ENCODE measurements at places on chromosomes 7 and 10.

DNA sequence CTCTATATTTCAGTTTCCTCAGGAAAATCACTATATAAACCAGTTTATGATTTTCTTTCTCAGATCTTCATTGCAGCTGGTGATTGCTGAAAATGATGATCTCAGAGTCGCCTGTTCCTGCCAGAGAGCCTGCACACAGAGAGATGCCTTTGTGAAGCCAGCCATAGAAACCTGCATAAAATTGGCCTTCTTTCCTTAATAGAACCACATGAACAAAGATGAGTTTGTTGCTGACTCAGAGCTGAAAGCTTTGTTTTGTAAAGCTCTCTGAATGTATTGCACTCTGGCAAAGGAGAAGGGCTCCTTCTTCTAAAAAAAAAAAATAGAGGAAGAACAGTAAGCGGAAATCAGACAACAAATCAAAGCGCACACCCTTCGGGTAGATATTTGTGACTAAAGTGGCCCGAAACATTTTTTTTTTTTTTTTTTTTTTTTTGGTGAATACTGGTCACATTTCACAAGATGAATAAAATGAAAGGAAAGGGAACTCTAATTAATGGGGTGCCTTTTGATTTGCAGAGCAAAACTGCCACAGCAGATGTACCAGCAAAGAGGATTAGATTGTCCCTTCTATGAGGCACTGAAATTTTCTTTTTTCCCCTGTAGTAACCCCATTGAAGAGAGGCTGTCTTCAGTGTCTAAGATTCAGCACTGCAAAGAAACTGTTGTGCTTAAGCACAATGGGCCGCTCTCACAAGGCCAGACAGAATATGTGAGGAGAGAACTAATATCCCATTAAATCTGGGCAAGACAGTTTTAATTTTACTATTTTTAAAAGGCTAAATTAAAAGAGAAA, 75.1 kb upstream of the PTPRZ1 start:
- peak; percentile 1 for DNase-seq

- DNase-seq = no peak
Measured at GRCh38 chr7:17466216-17466615, 167.8 kb downstream of the AHR start.

GRCh38 chr10:44857363-44858016, 53.6 kb upstream of the TMEM72 start:
- DNase-seq = peak; percentile 74

DNA sequence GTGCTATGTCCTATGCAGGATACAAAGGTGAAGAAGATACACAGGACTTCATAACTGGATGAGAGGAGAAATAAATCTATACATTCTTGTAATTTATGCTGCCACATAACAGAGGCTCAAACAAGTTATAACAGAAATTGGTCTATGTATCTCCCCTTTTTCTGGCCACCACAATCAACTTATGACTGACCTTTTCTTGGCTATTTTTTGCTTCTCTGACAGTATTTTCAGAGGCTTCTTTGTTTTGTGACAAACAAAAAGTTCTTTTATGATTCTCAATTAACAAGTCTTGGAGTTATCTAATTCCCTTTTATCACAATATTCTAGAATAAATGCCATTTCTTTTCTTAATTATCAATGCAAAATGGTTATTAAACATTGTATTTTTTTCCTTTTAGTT, 953.0 kb upstream of the ZWINT start:
- DNase-seq = no peak

DNA sequence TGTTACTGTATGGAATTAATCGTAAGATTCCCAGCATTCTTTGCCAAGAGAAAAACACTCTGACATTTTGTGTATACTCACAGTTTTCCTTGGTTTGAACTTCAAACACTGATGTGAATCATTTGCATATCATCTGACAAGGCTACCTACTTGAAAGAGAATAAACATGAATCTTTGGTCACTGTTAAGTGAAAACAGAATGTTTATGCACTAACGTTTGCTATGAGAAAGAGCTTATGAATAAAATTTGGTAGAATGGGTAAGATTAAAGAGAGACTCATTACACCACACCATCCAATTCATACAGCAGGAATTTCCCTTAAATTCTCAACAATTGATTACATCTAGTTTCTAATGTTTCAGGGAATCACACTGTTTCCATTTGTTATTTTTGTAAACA, 46.6 kb downstream of the MACC1 start:
- peak; percentile 73 for DNase-seq

DNA sequence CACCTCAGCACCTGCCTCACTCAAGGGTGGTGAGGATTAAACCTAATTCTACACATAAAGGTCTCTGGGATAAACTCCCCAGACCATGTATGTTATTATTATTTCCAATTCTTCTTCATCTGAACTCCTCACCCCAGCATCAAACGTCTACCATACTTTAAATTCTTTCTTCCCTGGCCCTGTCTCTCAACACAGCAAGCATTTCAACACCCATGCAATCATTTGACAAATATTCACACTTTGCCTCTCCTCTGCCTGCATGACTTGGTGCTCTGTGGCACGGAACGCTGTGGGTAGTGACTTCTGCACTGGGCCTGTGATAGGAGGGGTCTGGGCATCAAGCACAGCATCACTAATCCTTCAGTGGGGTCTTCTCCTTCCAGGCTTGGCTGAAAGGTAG, 490.8 kb downstream of the TNS3 start:
- peak; percentile 83 for DNase-seq

- peak; percentile 9 for DNase-seq
Measured at GRCh38 chr7:69599286-69599954, 1.1 kb downstream of the AUTS2 start.

DNA sequence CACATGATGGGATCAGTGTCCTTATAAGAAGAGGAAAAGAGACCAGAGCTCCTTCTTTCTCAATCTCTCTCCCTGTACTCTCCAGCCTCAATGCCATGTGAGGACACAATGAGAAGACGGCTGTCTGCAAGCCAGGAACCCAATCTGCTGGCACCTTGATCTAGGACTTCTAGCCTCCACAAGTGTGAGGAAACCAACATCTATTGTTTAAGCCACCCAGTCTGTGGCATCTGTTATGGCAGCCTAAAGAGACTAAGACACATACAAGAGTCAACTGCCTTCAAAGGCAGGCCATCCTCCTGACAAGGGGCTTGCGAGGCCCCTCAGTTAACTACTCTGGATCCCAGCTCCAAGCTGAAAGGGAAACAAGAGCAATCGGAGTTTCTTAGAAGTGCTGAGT, 218.2 kb upstream of the FRMD4A start:
- no peak for DNase-seq

- no peak for DNase-seq
Measured at GRCh38 chr10:47291682-47292081, 8.3 kb upstream of the GDF10 start.

GRCh38 chr10:100185364-100186252, at the start of gene ERLIN1:
ERLIN1 (minus strand) TSS chr10:100186029; CDS start chr10:100185626, 403 bp downstream.
- DNase-seq = peak; percentile 87

DNA sequence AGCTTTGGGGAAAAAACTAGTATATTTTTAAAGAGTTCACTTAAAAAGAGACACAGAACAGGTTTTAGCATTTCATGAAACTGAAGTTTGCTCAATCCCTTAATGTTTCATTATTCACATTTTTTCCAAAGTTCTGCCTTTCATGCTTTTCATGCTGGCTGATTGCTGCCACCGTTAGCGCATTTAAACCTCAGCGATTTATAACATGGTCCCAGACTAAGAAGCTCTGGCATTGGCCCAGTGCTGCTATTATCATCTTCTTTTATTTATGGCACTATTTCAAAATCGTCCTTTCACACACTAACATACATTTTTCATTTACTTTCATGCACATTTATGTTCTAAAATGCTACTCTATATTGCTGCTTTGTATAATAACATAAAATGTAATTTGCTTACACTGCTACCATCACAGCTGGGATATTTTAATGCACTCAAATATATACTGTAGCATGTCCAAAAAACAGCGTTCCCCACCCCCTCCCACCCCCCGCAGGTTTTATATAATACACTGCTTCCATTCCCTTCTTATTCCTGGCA, 141.9 kb downstream of the MPP7 start:
- no peak for DNase-seq

DNA sequence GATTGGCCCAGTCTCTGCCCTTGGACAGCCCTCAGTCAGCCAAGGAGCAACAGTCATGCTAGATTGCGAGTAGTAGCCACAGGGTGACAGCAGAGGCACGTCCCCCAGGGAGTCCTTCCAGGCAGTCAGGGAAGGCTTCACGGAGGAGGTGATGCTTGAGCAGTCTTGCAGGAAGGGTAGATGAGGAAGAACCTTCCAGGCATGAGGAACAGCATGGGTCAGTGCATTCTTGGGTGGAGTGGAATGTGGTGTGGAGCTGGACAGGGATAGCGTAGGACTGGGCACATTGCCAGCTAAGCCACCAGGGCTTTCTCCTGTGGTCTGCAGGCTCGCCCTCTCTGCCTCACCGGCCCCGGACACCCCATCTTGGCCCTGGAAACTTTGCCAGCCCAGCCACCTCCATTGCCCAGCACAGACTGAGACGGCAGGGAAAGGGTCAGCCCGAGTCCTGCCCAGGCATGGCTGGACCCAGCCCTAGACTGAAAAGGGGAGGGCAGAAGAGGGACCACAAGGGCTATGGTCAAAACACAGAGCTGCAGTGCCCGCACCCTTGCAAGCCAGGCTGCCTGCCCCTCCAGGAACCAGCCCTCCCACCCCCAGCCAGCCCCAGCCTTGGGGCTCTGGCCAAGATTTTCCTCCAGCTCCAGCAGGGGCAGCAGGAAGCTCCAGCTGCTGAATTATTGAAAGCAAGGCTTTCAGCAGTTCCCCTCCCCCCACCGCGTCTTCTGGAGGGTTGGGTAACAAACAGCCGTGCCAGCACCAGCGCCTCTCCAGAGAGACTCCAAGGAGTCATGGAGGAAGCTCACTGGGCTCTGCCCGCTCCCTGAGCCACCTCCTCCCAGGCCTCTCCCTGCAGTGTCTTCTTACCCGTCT, 18.7 kb downstream of the SRRM3 start:
- DNase-seq = peak; percentile 54

GRCh38 chr7:16913643-16914042, 31.9 kb upstream of the AGR3 start:
- no peak for DNase-seq

DNA sequence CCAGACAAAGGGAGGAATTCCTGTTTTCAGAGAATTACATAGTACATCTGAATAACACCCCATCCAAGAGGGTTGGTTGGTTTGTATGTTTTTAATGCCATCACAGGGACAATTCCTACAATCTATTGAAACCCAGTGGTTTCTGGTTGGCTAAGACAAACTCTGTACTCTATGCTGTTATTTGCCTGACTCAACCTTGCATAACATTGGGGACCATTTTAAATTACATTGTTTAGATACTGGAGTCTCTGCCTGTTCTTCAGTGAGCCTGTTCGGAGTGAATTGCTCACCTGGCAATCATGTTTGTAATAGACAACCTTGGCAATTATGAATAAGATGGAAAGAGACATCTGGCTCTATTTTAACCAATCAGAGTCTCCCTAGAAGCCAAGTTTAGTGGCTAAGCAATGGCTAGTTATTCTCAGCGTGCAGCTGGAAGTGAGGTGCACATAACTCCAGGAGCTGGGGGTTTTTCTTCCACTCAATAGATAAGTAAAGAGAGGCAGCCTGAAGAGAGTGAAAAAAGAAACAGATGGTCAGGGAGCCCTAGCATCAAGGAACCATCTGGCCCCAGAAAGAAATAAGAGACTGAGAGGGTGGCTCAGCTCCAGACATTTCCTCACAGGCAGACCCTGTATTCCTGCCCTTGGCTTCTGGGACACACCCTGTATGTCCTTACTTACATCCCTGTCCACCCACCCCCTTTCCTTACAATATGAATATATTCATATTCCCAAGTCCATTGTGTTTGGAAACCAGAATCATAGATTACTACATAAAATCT, 21.2 kb upstream of the SLC35G1 start:
- DNase-seq = no peak

- peak; percentile 22 for DNase-seq
Measured at GRCh38 chr10:86712317-86712707, 44.0 kb downstream of the LDB3 start.

GRCh38 chr10:132942101-132943057, at the start of gene CFAP46:
CFAP46 (minus strand) TSS chr10:132942570; CDS start chr10:132942484, 86 bp downstream.
- DNase-seq = peak; percentile 17

GRCh38 chr10:558891-559766, 130.3 kb downstream of the DIP2C start:
- no peak for DNase-seq

DNA sequence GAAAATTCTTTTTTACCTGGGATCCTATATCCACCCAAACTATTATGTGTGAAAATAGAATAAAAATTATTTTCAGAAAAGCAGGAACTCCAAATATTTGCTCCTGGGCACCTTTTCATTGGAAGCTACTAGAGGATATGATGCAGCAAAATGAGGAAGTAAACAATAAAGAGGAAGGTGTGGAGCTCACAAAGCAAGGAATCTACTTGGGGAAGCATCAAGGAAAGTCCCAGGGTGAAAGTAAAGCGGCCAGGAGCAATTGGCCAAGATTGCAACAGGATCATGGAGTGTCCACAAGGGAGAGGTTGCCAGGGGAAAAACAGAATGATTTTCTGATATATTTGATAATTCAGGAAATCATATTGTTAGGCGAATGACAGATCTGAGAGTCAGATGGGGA, 80.8 kb downstream of the CARD11 start:
- DNase-seq = no peak

- DNase-seq = peak; percentile 61
Measured at GRCh38 chr10:110861930-110862649, 9.6 kb upstream of the PDCD4 start.

DNA sequence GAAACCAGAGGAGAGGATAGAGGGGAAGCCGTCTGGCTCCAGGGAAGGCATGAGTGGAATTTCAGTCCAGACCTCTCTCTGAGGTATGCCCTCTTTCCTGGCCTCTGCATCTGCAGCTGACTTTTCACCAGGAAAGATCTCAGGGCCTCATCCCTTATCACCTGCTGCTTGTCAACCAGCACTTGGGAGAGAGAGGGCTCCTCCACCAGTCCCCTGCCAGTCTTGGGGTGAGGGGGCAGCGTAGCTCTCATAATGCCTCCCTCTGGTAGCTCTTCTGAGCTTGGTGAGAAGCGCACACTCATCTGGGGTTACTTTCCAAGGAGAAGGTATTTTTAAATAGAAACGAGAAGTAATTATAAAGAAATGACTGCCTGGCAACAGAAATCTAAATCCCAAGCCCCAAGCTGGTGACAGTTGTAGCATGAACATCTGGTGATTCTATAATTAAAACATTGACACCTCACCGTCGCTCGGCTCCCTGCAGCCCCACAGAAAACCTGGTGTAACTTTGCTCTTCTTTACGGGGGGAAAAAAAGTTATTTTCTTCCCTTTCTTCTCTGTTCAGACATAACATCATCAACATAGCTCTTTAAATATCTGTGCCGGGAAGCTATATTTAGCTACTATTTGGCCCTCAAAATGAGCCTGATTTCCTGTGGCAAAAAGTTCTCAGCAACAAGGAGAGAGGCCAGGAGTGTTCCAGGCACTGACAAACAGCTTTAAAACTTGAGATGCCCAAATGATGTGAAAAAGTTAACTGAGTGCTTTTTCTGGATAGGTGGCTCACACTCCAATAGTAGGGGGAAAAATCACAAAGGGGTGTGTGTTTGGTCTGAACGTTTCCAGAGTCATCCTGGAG, 26.9 kb downstream of the HIP1 start:
- DNase-seq = peak; percentile 62

GRCh38 chr7:95375591-95376257, 20.5 kb downstream of the PON3 start:
- no peak for DNase-seq

Measured in AG10803 (cell line).